ENCODE measurements at places on chromosomes 4 and X.
A peak's percentile ranks its signal among the peaks of the same experiment; 100 is the strongest.

GRCh38 chr4:8009710-8010511, 70.2 kb upstream of the AFAP1 start:
- no peak for DNase-seq

DNA sequence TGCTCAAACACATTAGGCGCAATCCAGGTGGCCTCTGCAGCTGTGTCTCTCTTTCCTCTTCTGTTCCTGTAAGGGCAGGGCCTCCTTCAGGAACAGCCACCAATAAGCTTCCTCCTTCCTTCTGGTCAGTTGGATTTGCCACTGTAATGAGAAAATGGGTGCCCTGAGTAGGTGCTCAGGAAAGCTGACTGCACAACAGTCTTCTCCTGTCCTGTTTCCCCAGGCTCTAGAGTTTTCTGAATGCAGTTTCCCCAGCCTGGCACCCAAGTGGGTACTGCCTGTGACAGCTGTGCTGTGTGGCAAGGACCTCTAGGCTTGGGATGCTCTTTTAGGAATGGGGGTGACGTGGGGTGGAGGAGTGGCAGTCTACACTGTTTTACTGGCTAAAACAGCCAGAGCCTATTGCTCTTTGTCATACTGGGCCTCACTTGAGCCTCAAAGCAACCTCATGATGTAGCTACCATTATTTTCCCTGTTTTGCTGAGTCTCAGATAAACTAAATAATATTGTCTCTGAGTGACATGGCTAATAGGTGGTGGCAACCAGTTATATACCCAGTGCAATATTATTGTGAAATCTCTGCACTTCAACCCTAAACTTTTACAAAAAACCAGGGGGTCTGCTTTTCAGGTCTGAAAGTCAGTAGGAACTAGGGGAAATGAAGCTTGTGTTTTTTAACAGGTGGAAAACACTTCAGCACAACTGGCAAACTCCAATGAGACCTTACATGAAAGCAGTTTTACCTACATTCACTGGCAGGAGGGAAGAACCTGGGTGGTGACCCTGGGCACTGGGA, 1.2 kb downstream of the CXCL2 start:
- DNase-seq = no peak

- DNase-seq = no peak
Observed at GRCh38 chrX:153348421-153348820, 14.5 kb downstream of the ZNF275 start.

- DNase-seq = no peak
Observed at GRCh38 chr4:108034565-108034964, 44.9 kb downstream of the HADH start.

GRCh38 chr4:14168919-14169318, 541.4 kb upstream of the BOD1L1 start:
- DNase-seq = peak; percentile 1

DNA sequence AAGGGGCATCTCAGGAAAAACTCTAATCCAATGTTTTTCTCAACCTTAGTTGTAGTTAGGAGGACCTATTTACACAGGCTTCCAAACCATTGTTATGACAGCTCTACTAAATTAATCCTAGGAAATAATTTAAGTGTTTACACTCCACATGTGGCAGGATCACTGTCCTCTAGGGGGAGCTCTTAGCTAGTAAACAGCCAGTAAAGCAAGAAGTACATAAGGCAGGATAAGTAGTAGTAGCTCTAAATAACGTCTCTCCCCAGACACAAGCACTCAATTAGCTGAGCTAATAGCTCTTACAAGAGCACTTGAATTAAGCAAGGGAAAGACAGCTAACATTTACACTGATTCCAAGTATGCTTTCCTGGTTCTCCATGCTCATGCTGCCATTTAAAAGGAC, 37.3 kb downstream of the NUDT11 start:
- DNase-seq = no peak

DNA sequence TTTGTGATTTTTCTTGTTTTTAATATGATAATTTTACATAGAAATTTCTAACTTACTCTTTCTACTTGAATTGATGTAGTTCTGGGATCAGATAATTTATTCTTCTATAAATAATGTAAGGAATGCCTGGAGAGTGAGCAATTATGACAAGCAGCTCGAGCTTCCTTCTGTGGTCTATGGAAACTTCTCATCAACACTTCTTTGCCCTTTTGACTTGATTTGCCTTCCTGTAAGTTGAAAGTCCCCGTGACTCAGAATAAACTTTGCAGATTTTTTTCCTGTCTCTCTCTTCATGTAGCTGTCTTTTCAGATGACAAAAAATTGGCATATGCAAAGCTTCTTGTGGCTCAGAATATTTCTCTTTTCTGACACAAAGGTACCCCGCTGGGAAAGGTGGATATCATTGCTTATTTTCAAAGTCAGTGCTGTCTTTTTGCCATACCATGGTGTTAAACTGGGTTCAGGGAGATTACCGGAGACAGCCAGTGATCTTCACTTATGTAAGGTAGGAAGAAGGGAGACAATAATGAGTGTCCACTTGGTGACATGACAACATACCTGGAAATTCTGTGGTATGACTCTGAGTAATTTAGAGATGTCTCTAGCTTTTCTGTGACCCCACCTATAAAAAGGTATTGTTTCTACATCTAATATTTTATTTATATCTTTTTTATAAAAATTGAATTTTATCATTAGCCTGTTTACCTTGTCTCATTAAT, 278.6 kb upstream of the GNPDA2 start:
- DNase-seq = no peak

GRCh38 chr4:71270901-71271300, 67.9 kb upstream of the SLC4A4 start:
- DNase-seq = no peak

DNA sequence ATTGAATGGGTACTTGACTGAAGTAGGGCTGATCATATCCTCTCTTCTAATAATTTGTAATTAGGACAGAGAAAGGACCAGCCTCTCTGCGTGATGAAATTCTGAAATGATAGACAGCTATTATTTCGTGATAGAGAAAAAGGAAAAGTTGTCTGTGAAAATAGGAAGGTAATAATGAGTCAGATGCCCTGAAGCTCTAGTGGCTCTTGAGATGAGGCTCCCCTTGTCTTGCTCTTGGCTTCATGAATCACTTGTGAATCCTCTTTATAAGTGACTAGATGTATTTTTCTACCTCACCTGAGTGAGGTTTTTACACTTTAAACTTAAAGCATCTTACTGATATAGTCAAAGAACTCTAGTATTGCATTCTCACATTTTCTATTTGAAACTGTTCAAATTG, 888.9 kb downstream of the PCDH18 start:
- no peak for DNase-seq

DNA sequence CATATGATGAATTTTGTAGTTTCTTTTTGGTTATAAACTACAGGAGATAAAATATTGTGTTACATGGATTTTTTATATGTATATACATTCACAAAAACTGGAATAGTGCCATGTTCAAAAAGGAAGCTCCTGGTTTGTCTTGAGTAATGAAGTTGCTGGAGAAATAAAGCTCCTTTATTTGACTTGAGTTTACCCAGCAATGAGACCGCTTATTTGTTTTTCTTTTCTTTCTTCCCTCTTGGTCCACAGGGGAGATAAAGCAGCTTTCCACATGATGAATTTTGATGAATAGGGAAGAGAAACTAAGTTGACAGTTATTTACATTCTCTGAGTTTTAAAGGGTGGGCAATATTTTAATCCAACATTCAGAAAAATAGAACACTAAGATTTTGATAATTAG, 176.5 kb downstream of the GPM6A start:
- no peak for DNase-seq

- DNase-seq = no peak
Observed at GRCh38 chr4:148364525-148364924, 77.7 kb downstream of the NR3C2 start.

DNA sequence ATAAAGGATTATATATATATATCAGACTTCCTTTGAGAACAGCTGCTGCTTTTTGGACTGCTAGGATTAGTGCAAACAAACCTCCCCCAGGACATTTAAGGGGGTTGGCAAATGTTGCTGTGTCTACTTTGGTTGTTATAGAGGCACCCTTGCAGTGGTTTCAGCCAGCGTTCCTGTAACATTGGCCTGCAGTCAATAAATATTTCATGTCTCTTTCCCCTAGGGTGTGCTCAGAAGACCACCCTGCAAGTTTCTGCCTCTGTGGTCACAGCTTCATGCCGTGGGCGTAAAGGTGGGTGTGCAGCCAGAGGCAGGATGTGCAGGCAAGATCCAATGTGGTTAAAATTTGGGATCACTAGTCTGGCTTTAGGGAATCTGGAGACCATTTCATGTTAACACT, 28.9 kb downstream of the FGF5 start:
- DNase-seq = no peak

GRCh38 chrX:12583543-12583942, 207.7 kb upstream of the PRPS2 start:
- DNase-seq = no peak

GRCh38 chr4:123767806-123768205, 371.2 kb downstream of the SPRY1 start:
- no peak for DNase-seq

DNA sequence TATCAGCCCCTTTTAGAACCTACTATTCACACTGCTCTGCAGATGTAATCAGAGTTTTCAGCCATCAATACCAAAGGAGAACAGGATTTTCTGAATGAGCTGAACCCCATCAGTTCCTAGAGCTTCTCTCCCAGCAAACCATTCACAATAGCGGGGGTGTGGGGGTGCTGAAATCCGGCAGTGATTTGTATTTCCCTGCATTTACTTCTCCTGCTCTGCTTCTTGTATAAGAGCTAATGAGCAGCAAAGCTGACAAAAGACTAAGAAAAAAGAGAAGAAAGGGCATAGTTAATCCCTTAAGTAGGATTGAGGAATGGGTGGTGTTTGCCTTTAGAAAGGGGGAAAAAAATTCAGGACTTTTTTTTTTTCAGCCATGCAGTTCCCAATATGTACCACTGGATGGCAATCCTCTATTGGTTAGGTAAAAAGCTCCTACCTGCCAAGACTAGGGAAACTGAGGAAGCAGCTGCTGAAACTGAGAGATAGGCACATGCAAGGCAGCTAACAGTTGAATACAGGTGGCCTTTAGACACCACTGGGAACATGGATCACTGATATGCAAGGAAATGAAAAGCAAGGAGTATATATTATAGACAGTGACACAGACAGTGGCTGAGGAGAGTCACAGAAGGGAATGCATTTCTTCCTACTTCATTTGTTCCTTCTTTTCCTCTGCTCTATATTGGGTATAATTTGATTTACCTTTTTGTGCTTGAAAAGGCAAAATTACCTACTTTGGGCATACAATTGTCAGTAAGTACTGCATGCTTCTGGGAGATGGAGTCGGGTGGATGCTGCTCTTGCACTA, 217.9 kb downstream of the HS6ST2 start:
- DNase-seq = no peak

DNA sequence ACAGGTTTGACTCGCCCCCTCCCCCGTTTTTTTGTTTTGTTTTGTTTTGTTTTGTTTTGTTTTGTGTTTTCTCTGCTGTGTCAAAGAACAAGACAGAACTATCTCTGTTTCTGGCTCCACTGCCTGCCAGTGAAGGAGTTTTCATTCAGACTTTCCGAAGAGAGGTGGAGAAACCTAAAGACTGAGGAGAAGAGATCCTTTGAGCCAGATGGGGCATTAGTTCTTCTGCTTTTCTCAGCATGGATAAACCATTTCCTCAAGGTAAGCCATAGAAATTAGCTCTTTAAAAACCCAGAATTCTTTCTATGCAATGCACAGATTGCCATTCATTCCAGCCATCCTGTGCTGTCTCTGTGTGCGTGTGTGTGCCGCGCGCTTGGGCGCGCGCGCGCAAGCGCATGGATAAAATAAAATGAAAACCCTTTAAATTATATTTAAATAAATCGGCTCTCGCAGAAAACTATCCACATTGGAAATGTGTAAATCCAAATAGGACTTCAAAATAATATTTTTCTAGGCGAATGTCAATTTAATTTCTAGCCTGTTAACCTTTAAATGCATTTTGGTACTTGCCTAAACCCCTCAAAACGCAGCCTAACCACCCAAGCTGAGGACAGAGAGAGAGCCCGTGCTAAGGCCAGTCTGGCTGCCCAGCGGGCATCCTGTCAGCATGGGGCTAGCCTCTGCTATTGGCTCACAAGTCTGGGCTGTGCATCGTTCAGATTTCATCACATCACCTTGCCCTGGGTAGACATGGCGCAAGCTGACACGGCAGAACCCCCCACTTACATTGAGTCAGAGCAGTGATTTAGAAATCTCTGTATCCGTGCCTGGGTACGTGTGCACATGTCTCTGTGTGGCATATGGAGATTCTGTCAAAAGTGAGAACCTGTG, 113.0 kb upstream of the VAMP7 start:
- no peak for DNase-seq

- DNase-seq = no peak
Observed at GRCh38 chr4:3776166-3777032, 10.2 kb downstream of the ADRA2C start.

- no peak for DNase-seq
Observed at GRCh38 chr4:175092114-175092513, 174.0 kb downstream of the ADAM29 start.

Measured in stimulated activated CD4-positive, alpha-beta T cell treated with anti-CD3 and anti-CD28 coated beads, Interleukin-12 subunit alpha, Interleukin-12 subunit beta, amount 100 ng/mL, for 24 hours (primary cell).